ENCODE measurements at places on chromosomes 11 and 22.

GRCh38 chr11:46612326-46612725 is 4.7 kb downstream of the HARBI1 start:
- no peak for DNase-seq

DNA sequence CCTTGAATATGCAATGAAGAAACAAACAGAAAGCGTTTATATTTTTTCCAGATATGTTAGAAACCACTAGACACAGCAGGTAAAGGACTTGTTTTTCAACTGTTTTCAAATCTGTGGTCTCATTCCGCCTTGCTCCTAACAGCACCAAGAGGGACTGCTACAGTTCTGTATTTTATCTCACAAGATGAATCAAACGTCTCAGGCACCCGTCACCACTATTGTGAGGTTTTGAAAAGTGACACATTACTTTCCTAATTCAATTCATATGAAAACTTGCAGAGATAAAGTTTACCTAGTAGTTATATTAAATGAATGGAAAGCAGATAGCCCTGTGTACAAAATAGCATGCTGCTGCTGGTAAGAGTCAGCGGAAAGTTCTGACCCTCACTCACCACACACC is 386.3 kb downstream of the ETS1 start:
- DNase-seq, result no peak

DNA sequence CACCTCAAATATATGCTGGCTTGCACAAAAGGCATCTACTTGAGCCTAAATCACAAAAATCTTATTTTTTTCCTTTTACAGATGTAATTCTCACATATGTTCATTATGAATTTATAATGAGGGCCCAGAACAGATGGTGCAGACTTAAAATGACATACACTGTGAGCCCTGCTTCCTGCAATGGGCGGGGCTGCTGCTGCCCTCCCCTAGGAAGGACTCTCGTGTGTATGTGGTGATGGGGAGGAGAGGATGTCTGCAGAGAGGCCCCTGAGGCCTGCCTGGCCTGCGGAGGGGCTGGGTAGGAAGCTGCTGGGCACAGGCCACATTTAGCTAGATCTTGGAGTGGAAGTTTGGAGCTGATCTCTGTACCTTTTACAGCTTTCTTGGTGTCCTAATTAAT is 233.4 kb upstream of the KIRREL3 start:
- DNase-seq, result no peak

- DNase-seq, result no peak
Measured at GRCh38 chr11:127624306-127624856, 623.8 kb upstream of the KIRREL3 start.

DNA sequence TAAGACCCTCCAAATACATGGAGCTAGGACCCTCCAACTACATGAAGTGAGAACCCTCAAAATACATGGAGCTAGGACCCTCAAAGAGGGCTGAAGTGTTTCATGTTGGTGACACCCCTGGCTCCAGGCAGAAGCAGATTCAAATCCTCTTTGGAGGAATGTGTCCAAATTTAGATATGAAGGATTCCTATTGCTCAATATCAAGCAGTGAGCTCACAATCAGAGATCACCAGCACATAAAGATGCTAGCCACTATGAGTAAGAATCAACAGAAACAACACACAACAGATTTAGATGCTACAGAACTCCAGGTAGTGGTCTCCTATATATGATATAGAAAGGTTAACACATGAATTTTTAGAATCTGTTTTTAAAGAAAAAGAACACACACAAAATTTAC is 11.2 kb upstream of the RAB3IL1 start:
- DNase-seq, result no peak

DNA sequence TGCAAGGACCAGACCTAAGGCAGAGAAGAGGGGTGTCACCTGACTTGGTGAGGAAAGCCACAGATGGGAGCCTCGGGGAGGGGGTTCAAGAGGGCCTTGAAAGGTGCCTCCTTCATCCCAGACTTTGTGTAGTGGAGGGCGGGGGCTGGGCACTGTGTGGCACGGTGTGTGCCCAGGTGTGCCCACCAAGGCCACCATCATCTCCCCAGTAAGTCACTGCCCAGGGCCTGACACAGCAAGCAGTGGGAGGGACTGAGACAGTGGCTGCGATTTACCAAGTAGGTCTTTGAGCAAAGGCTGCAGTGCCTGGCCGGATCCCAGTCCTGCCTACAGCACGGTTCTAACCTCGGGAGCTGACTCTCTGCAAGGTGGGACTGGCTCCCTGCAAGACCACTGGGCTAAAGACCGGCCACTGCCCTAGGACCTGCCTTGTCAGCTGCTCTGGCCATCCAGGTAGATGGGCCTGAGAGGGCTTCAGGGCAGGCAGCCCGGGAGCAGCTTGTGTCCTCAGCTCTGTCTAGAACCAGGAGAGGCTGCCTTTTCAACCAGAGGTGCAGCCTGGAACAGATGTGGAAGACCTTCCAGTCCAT is 1.4 kb downstream of the OSM start:
- DNase-seq, result no peak
